ENCODE measurements at places on chromosomes 7 and 10.

DNA sequence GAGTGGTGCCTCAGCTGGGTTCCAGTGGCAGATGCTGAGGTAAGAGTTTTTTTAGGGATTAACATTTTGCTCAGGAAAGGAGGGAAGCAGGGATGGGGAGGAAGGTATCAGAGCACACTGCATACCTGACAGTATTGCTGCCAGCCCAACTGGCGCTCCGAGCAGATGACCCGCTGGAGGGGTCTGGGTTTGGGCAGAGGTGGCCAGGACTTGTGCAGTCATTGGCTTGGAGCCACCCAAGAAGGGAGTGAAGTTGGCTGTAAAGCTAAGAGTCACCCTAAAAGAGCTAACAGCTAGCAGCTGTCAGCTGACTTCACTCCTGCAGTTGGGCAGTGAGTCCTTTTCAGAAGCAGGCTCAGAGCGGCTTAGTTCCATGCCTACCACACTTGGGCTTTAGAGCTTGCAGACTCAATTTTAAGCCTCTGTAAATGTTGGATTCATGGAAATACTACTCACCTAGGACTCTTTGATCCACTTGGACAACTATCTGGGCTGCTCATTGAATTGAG is 5.8 kb upstream of the ARHGAP22 start:
- DNase-seq = no peak

DNA sequence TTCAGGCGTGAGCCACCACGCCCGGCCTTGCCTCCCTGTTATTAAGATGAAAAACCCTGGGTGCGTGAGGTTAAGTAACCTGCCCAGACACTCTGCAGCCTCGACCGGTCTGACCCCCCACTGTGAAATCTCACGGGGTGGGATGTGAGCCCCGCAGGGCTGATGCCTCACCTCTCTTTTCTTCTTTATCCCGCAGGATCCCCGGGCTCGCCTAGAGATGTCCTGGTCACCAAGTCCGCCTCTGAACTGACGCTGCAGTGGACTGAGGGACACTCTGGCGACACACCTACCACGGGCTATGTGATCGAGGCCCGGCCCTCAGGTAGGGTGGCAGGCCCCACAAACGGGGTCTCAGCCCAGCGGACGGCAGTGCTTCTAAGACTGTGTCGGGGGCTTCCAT is 461.1 kb upstream of the FOXK1 start:
- no peak for DNase-seq

DNA sequence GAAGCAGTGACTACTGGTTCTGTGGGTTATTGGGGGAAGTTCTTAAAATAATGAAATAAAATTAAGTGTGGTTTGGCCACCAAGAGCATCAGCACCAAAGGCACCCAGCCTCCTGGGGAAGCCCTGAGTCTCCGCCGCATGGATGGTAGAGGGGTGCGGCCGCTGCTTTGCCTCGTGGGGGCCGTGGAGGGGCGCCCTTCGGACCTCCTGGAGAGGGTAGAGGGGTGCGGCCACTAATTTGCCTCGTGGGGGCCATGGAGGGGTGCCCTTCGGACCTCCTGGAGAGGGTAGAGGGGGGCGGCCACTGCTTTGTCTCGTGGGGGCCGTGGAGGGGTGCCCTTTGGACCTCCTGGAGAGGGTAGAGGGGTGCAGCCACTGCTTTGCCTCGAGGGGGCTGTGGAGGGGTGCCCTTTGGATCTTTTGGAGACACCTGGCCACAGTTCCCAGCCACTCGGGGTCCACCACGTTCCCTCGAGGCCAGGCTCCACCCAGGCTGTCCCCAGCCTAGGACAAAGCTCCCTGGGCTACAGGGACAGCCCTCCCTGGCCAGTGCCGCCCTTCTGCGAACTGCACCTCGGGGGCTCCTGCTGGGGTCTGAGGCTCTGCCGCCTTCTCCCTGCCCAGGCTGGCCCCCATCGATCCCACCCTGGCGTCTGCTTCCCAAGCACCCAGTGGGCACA is 535.1 kb downstream of the PTPRN2 start:
- no peak for DNase-seq

GRCh38 chr7:120856621-120857352 is 1.2 kb downstream of the TSPAN12 start:
- DNase-seq = no peak

GRCh38 chr10:83166344-83166743 is 973.0 kb upstream of the GHITM start:
- DNase-seq = no peak

GRCh38 chr10:86311190-86311589 is 55.4 kb downstream of the GRID1 start:
- DNase-seq = no peak

DNA sequence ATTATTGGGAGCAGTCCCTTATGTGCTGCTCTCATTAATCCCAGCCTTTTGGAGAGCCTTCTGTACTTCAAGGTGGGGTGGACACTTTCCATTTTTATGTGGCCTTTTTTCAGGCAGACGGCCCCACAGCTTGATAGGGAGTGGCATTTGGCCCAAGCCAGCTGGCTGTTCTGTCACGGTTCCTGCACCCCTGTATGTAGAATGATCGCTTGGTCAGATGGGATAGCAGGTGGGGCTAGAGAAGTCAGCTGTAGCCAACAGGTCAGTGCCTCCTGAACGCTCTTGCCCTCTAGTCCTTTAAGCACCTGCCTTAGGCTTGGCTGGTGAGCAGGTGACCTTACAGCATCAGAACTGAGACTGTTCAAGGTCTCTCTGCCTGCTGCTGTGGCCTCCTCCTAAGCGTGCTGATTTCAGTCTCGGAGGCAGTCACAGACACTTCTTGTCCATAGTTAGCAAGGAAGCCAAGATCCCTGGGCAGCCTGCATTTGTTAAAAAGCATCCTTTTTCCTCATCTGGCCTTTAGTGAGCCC is 95.3 kb downstream of the LRRC4 start:
- DNase-seq = no peak

- DNase-seq = no peak
These were observed 297.5 kb downstream of the CXCL12 start for GRCh38 chr10:44087403-44087802.

GRCh38 chr10:11411926-11412545 is 199.4 kb downstream of the USP6NL start:
- DNase-seq = no peak

DNA sequence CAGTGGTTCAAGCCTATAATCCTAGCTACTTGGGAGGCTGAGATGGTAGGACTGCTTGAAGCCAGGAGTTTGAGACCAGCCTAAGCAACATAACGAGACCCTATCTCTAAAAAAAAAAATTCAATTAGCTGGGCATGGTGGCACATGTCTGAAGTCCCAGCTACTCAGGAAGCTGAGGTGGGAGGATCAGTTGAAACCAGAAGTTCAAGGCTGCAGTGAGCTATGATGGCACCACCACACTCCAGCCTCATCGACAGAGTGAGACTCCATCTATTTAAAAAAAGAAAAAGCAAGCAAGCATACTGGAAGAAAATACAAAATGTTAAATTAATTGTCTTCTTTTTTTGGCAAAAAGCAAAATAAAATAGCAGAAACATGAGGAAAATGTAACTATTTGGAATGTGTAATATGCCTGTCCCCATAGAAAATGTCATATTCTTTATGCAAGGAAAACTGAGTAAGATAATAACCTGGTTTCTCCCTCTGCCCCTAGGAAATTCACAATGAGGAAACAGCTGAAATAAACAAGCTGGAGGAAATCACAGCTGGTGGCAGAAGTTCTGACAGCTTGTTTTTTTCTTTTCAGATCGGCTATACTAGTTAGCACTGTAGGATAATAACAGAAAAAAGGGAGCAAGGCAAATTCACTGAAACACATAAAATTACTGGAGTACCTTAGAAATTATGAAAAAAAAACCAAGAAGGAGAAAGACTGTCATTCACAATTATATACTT is 48.5 kb downstream of the HERPUD2 start:
- no peak for DNase-seq

DNA sequence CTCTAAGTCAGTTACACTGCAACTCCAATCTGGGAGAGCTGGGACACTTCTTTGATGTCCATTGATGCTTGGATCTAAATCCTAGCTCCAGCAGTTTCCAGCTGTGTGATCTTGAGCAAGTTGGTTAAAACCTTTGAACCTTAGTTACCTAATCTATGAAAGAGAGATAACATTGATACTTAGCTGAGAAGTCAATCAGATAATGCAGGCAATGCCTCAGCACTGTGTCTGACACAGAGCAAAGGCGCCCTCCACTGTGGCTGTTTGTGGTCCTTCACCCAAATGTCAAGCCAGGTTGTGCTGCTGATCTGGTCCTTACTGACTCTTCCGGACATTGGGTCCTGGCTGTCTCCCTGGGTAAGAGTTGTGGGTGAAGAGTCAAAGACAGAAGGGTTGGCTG is 20.2 kb downstream of the DNTT start:
- no peak for DNase-seq

DNA sequence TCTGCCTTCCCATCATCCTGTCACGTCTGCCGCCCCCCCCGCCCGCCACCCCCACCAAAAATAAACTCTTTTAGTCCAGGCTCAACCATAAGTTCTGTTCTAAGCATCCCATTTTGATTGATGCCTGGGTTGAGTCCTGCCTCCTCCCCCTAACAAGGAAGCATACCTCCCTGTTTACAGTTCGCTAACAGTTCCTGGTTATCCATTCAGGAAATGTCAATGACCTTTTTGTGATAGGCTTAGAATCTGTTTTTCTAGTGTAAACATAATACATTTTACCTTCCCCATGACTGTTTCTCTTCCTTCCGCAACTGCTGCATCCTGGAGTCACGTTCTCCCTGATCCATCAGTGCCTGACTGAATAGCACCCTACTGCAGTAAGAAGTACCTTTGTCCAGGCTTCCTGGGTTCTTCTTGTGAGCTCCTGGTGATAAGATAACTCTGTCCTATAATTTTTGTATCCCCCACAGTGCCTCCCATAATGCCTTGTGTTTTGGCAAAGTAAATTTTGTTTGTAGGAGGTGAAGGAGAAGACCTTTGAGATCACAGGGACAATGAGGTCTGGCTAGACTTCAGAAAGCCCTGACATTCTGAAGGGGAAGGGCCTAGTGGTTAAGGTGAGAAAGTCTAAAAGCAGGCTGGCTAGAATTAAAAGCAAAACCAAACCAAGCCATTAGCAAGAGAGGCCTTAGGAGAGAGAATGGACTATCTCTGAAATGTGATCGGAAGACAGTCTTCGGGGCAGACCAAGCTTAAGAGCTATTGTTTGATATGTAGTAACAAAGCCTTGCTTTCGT is 7.3 kb downstream of the AGFG2 start:
- no peak for DNase-seq

GRCh38 chr10:114874827-114875411 is 53.3 kb downstream of the FHIP2A start:
- DNase-seq = no peak

DNA sequence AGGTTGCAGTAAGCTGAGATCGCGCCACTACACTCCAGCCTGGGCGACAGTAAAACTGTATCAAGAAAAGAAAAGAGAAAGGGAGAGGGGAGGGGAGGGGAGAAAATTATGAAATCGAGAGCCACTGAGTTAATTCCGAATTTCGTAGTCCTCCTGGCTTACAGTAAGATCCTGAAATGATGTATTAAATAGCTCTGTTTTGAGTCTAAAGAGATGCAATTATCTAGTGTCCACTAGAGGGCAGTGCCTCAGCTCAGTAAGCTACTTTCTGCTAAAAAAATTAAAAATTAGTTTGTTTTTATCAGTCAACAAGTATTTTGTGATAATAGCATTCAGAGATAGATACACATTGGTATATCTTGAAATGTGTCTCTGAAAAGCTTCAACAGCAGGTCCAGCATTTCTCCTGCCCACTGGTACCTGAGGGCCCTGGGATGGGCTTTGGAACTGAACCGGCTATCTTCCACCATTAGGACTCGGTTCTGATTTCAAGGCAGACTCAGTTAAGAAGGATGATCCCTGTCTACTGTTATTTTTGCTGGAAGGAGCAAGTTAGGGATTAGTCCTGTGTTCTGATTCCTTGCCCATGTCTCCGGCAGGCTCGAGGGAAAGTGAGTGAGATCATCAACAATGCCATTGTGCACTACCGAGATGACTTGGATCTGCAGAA is 19.5 kb downstream of the TSPAN33 start:
- DNase-seq = no peak

- DNase-seq = no peak
These were observed 89.3 kb downstream of the MKI67 start for GRCh38 chr10:128036746-128037543.

GRCh38 chr7:47338026-47338425 is 243.9 kb downstream of the TNS3 start:
- DNase-seq = no peak

- DNase-seq = no peak
These were observed 6.6 kb downstream of the SFRP5 start for GRCh38 chr10:97765201-97765600.

DNA sequence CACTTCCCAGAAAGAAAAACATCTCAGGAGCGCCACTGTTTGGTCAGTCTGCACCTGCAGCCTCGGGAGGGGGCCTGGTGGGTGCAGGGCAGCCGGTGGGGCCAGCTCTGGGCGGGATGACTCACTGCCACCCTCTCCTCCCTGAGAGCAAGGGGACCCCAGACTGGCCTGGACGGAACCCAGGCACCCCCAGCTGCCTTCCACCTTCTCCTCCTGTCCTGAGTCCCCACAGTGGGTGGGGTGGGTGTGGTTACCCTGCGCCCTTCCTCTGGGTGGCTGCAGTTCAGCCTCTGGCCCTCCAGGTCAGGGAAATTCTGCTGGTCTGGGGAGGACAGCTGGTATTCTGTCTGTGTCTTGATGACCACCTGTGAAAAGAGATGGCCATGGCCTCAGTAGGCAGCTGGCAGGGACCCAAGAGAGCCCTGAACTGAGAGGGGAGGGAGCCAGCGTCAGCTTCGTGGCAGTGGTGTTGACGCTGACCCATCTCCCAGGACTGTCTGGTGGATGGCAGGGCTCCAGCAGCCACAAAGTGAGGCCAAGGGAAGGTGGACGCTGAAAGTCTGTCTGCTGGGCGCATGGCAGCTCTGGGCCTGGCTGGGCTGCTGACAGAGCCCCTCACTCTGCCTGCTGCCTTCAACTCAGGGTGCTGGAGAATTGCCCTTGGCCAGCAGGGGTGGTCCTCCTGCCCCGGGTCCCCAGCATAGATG is 8.9 kb downstream of the CALY start:
- DNase-seq = no peak

DNA sequence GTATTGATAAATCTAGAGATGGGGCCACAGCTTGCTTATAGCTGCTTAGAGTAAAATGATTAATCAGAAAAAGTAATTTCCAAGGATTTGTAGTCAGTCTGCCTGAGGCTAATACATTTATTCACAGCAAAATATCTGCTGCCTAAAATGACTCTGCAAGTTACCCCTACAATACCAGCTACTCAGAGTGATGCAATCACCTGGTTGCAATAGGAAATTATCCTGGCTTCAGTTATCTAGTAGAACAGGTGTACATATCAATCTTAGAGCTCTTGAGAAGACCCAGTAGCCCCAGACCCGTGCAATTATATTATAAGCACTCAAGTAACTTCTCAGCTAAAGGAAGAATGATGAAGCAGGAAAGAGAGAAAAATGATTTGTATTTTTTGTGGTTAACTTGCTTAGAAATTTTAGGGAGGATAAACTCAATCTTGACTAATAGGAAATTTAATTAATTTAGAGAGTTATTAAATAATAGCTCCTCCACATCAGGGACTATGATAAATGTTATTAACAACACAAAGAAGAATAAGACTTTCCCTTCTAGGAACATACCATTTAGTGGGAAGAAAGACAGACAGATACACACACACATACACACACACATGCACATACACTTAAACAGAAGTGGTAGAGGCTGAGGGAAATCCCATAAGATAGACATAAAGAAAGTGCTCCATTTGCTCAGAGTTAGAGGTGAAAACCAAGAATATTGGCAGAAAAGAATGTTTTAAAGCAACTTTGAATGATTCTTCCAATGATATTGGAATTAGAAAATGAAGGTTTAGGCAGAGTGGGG is 140.4 kb upstream of the PRSS1 start:
- DNase-seq = no peak

GRCh38 chr10:47062441-47063200 is 151.4 kb downstream of the PTPN20 start:
- DNase-seq = no peak

All from epithelial cell of prostate (primary cell).